HCEC 1CT (cell line): ENCODE measurements at places on chromosomes 4 and X.

- no peak for DNase-seq
These were observed 107.4 kb downstream of the HMX1 start for GRCh38 chr4:8763966-8764901.

DNA sequence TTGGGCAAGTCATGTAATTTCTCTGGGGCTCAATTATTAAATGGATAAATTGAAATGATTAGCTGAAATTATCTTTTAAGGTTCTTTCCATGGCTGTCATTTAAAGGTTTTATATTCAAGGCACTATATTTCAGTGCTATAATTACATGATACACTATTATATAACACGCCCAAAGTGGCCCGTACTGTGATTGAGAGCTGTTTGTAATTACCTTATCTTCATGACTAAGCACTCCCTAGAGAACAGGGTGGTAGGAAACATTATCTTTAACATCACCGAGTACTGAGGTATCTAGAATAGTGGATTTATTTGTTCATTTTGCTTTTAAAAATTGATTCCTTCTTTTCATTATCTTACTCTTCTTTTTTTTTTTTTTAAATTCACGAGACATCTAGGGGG, 79.0 kb downstream of the DIAPH2 start:
- no peak for DNase-seq

DNA sequence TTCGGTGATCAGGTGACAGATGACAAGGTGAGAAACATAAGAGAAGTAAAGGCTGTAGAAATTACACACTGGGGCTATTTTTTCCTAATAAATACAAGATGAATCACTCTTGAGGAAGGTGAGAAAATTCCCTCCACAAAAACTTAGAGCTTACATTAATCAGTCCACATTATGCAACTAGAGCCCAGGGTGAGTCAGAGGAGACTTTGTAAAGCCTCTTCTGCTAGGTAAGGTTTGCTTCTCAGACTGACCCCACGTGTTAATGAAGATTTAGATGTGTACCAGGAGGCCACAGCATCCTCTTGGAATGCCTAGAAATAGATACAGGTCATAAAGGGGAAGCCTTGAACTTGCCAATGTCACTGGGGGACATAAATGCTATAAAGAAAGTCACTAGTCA, 396.0 kb upstream of the SMIM31 start:
- DNase-seq = no peak

GRCh38 chr4:54384563-54384962, 155.5 kb downstream of the PDGFRA start:
- DNase-seq = peak; percentile 4

DNA sequence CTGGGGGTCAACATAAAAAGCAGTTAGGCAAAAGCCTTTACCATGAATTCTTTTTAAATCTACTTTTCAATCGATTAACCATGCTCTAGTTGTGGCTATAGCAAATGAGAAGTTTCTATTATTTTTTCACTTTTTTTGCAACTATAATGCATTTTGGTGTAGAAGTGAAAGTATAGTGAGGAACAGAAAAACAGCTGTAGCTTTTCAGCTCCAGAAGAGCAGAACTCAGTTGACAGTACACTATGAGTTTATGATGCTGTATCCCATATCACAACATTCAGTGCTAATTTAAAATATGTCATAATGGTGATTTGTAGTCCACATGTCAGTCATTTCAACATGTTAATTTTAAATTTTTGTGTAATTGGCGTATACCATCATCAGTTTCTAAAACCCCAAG, 8.7 kb upstream of the MUC7 start:
- DNase-seq = no peak
